ENCODE measurements at places on chromosomes 2 and 18. TPM values are rescaled to one million over a fixed set of nuclear protein-coding genes. Genes with fewer than 3 reads are reported as not detected.

Gene DPYSL5
- total RNA-seq, result not detected

Gene ADCYAP1
- total RNA-seq, result not detected

Gene TSPYL6
- 0.60 TPM for total RNA-seq

Gene MBD1
- total RNA-seq, result 33.0 TPM

Gene AQP12B
- total RNA-seq, result not detected

Gene FEV
- not detected for total RNA-seq

Gene CD8B2
- not detected for total RNA-seq

Gene LCT
- 0.19 TPM for total RNA-seq

DNA sequence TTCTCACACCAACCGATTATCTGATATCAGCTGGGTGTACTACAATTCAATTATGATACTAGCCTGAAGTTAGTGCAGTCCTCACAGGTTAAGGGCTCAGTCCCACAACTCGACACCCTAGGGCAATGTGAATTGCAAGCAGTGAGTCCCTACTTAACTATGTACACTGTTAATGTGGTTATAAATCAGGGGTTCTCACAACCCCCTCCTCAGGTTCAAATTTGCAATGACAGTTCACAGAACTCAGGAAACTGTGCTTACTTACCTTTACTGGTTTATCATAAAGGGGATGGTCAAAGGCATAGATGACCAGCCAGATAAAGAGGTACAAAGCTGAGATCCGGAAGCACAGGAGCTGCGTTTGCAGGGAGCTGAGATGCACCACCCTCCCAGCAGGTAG, 1379.1 kb upstream of the CDH2 start:
- no peak overlapping the region for H3K27ac ChIP-seq
- H3K4me3 ChIP-seq, result no peak overlapping the region
- H3K4me1 ChIP-seq, result peaks cover 13% of the 10 kb centered on the region
- H3K27me3 ChIP-seq, result no peaks in the 10 kb centered on the region
- no peak for DNase-seq

DNA sequence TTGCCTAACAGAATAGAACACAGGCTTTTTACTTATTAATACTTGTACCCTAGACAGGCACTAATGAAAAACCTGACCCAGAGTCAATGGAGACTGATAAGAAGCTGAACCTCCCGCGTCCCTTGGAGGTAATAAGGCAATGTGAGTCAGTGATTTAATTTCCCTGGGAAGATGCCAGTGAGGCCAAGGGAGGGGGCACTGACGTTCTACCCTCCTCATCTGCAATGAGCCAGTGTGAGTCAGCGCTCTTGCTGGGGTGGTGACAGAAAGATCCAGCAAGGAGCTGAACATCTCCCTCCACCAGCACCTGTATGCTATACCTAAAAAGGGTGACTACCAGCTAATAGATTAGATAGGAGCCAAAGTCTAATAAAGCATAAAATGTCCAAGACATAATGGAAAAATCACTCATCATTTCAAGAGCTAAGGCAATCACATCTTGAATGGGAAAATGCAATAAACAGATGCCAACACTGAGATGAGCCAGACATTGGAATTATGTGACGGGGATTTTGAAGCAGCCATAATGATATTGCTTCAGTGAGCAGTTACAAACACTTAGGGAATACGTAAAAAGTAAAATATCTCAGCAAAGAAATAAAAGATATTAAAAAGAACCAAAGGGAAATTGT, 116.9 kb downstream of the TPGS2 start:
- no peak overlapping the region for H3K27ac ChIP-seq
- no peaks in the 10 kb centered on the region for H3K36me3 ChIP-seq
- no peak overlapping the region for H3K4me3 ChIP-seq
- H3K27me3 ChIP-seq, result no peaks in the 10 kb centered on the region
- H3K4me1 ChIP-seq, result peaks cover 9% of the 10 kb centered on the region

DNA sequence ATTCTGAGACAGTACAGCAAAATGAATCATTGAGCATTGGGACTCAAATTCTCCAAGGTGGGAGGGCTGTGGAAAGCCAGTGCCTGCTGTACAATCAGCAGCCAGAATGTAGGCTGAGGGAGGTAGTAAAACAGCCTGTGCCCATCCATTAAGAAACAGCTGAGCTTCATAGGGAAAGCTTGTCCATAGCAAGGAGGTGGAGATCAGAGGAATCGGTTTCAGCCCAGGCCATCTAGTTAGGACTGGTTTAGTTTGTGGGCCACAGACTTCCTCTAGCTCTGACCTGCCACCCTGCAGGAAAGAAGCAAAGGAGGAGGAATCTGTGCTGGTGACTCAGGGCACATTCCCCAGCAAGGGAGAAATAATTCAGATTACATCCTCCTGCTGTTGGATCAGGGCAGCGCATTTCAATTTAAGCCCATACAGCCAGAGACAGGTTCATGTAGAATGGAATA, 333.4 kb downstream of the SETBP1 start:
- H3K27ac ChIP-seq, result no peak overlapping the region
- H3K36me3 ChIP-seq, result no peaks in the 10 kb centered on the region
- no peak for DNase-seq
- H3K4me1 ChIP-seq, result no peaks in the 10 kb centered on the region

DNA sequence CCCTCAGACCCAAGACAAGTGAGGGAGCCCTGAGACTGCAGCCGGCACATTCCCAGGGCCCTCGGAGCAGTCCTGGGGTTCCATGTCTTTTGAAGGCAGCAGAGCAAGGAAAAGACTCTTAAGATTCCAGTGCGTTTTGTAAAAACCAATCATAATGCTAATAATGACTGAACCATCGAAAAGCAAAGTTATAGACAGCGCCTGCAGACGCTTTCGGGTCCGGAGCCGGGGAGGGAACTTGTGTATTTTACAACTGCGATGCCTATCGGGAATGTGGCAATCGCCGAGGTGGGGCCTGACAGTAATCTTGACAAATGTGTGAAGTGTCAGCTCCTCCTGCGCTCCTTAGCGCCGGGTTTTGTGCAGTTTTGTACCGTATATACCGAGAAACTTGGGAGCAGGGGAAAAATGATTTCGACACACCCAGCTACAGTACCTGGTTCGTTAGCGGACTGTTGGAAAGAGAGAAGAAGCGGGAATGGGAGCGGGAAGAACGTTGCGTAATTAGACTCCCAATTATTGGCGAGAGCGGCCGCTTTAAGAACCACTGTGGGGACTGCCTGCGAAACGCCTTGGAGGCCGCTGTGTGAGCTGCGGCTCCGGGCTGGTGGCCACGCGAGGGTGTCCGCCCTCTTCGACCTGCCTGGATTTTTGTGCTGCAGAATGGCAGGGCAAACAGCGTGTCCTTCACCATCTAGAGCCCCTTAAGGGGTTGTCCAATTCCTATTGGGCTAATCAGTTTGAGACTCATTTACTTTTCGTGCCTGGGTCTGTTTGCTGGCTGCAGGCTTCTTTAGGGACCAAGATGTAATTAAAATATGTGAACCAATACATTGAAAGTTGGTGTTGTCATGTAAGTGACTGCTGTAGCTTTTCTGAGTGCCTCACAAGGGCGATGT, 2.4 kb downstream of the EPAS1 start:
- no peak for DNase-seq
- no peak overlapping the region for H3K4me3 ChIP-seq
- H3K27ac ChIP-seq, result no peak overlapping the region
- H3K27me3 ChIP-seq, result no peaks in the 10 kb centered on the region
- H3K36me3 ChIP-seq, result no peaks in the 10 kb centered on the region

DNA sequence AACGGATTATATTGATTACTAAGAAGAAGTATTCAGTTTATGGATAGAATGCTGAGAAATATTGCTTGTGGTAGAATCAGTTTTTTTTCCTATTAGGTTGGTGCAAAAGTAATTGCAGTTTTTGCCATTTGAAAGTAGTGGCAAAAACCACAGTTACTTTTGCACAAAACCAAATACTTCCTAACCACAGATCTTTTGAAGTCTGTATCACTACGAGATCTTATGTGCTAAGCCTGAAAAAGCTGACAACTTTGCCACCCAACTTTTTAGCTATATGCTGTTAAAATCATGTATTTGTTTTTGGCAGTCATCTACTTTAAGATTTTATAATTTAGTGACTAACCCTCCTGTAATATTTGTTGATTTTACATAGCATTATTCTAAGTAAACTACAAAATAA, 24.6 kb downstream of the DNAJC10 start:
- H3K4me1 ChIP-seq, result no peaks in the 10 kb centered on the region
- no peak overlapping the region for H3K4me3 ChIP-seq
- no peak for DNase-seq

- peak; percentile 62 for DNase-seq
- no peak overlapping the region for H3K4me3 ChIP-seq
- no peaks in the 10 kb centered on the region for H3K36me3 ChIP-seq
- H3K27ac ChIP-seq, result no peak overlapping the region
- no peaks in the 10 kb centered on the region for H3K4me1 ChIP-seq
- H3K27me3 ChIP-seq, result no peaks in the 10 kb centered on the region
Measured at GRCh38 chr18:49250816-49251388, 209.5 kb downstream of the DYM start.

- no peak overlapping the region for H3K27ac ChIP-seq
- no peak overlapping the region for H3K4me3 ChIP-seq
- H3K36me3 ChIP-seq, result peaks cover 23% of the 10 kb centered on the region
Measured at GRCh38 chr2:42261518-42262195, 92.5 kb downstream of the EML4 start.

GRCh38 chr18:9779630-9780029, 71.5 kb downstream of the RAB31 start:
- H3K27ac ChIP-seq, result no peak overlapping the region
- no peaks in the 10 kb centered on the region for H3K36me3 ChIP-seq
- H3K27me3 ChIP-seq, result no peaks in the 10 kb centered on the region
- no peak for DNase-seq
- H3K4me3 ChIP-seq, result no peak overlapping the region

- no peaks in the 10 kb centered on the region for H3K36me3 ChIP-seq
- H3K4me1 ChIP-seq, result no peaks in the 10 kb centered on the region
- no peaks in the 10 kb centered on the region for H3K27me3 ChIP-seq
- no peak overlapping the region for H3K27ac ChIP-seq
- no peak for DNase-seq
Measured at GRCh38 chr2:136049011-136049742, 63.8 kb upstream of the DARS1 start.

GRCh38 chr2:233766416-233766815, 6.3 kb downstream of the UGT1A1 start:
- H3K4me1 ChIP-seq, result no peaks in the 10 kb centered on the region
- no peak overlapping the region for H3K27ac ChIP-seq

DNA sequence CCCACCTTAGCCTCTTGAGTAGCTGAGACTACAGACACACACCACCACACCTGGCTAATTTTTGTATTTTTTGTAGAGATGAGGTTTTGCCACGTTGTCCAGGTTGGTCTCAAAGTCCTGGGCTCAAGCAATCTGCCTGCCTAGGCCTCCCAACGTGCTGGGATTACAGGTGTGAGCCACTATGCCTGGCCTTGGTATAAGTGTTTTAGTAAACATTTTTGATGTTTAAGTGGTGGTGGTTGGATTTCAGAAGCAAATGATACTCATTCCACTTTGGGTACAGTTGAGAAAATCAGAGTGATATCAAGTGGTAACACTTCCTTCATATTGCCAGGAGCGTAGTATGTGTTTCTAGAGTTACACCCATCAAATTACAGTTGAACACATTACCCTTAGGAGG, 25.4 kb downstream of the ACADL start:
- no peak for DNase-seq
- no peak overlapping the region for H3K4me3 ChIP-seq
- H3K27me3 ChIP-seq, result no peaks in the 10 kb centered on the region
- H3K36me3 ChIP-seq, result no peaks in the 10 kb centered on the region
- H3K4me1 ChIP-seq, result no peaks in the 10 kb centered on the region
- H3K27ac ChIP-seq, result no peak overlapping the region

DNA sequence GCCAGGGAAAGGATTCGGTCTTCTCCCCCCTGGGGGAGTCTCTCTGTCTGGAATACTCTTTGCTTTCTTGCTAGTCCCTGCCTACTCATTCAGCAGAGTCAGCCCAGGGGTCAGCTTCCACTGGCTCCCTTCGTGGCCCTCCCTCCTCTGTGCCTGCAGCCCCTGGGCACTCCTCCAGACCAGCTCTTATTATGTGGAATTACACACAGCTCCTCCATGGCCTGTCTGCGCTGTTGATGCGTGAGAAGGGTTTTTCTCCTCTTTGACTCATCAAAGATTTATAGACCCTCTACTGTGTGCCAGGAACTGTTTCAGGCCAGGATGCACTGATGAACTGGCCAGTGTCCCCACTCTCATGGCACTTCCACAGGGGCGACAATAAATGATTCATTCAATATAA, 44.4 kb downstream of the ST8SIA5 start:
- H3K27ac ChIP-seq, result peak overlapping the region; percentile 86
- no peaks in the 10 kb centered on the region for H3K36me3 ChIP-seq
- peaks cover 51% of the 10 kb centered on the region for H3K4me1 ChIP-seq

DNA sequence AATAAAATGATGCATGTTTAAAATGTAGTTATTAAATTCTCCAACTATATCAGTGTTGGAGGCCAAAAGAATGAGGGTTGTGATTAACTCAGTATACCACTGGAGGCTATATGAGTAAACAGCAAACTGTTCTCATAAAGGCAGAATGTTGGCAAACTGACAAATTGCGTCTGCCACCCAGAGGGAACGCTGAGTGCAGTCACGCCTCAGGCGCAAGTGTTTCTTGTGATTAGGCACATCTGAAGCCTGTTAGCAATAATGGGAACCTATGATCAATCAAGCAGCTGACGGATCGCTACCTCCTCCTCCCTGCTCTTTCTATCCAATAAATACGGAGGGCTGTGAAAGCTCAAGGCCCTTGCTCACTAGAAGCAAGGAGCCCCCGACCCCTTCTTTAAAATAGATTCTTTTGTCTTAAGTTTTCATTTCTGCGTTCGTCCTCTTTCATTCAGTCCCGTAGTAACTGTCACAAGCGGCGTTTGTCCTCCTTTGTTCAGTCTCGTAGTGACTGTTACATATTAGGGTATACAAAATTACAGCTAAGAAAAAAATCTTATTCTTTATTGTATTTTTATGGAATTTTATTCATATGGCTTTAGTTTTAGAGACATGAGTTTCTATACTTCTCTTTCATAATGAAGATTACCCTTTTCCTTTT, 16.3 kb upstream of the RMND5A start:
- H3K4me1 ChIP-seq, result no peaks in the 10 kb centered on the region
- H3K27me3 ChIP-seq, result no peaks in the 10 kb centered on the region

- DNase-seq, result no peak
- H3K4me1 ChIP-seq, result peaks cover 4% of the 10 kb centered on the region
- no peak overlapping the region for H3K27ac ChIP-seq
- H3K4me3 ChIP-seq, result peak overlapping the region; percentile 46
- no peaks in the 10 kb centered on the region for H3K36me3 ChIP-seq
- H3K27me3 ChIP-seq, result no peaks in the 10 kb centered on the region
Measured at GRCh38 chr2:61670591-61671501, 132.7 kb upstream of the XPO1 start.

DNA sequence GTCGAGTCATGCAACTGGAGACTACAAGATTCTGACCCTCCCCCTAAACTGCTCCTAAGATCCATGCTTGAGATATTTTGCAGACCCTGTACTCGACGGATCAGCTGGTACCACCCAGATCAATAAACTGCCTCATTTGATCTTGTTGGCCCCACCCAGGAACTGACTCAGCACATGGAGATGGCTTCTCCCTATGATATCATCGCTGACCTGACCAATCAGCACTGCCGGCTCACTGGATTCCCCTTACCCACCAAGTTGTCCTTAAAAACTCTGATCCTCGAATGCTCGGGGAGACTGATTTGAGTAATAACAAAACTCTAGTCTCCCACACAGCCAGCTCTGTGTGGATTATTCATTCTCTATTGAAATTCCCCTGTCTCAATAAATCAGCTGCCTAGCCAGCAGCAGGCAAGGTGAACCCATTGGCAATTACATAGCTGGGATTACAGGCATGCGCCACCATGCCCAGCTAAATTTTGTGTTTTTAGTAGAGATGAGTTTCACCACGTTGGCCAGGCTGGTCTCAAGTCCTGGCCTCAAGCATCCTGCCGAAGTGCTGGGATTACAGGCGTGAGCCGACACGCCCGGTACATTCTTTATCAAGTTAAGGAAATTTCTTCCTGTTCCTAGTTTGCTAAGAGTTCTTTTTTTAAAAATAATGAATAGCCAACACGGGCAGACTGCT, 43.6 kb downstream of the VPS54 start:
- H3K4me1 ChIP-seq, result no peaks in the 10 kb centered on the region
- H3K36me3 ChIP-seq, result peaks cover 8% of the 10 kb centered on the region
- no peak for DNase-seq
